NCI-H1105 (cell line): ENCODE measurements at places on chromosomes 1 and 21.
A peak's percentile ranks its signal among the peaks of the same experiment; 100 is the strongest.

GRCh38 chr21:38794978-38795377 is 10.8 kb upstream of the ETS2 start:
- no peak for DNase-seq

- DNase-seq = no peak
Observed at GRCh38 chr1:185345913-185346720, 29.1 kb upstream of the IVNS1ABP start.

- DNase-seq = no peak
Observed at GRCh38 chr1:245099401-245099800, 55.4 kb upstream of the KIF26B start.

GRCh38 chr1:218064426-218064825 is 220.7 kb upstream of the RRP15 start:
- DNase-seq = no peak

DNA sequence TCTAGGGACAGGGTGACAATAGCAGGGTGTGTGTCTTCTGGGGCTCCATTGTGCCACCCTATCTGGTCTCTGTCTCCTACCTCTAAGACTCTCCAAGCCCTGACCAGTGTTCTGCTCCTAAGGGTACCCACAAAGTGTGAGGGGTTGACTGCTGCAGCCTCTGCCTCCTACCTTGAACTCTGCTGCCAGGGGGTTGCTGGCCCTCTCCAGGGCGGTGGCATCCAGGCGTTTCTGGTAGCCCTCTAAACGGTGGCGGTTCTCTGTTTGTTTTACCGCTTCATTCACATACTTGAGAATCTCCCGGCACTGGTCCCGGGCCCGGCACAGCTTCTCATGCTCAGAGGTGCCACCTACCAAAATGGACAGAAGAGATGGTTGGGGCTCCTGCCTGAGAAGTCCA is 24.4 kb downstream of the LRRC71 start:
- DNase-seq = no peak

GRCh38 chr21:39208624-39209333 is 25.5 kb upstream of the PSMG1 start:
- no peak for DNase-seq

DNA sequence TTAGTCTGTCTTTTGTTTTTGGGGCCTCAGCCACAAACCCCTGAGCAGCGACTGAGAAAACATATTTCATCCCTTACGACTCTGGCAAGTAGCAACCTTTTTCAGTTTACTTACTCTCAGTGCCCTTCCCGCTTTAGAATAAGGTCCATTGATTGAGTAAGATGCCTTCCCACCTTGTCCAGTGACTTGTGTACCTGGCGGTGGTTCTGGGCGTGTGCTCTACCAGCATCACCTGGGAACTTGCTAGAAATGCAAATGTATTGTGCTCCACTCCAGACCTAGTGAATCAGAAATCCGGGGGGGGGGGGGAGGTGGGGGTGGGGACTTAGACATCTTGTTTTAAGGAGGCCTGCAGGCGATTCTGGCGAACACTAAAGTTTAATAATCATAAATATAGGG is 72.1 kb downstream of the S1PR1 start:
- no peak for DNase-seq

DNA sequence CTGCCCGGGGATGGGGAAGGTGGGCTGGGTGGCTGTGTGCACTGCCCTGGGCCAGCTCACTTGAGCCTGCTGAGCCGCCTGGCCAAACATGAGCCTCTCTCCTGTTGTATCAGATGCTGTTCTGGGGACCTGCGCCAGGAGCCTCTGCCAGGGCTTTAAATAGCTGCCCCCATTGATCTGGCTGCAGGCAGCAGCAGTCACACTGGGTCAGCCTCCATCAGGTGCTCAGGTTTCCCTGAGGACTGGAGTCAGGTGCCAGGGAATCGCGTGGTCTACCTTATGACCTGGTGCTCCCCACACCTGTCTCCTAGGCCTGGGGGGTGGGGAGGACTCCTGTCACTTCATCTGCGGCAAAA is 700 bp upstream of the CCDC28B start:
- DNase-seq = peak; percentile 51

DNA sequence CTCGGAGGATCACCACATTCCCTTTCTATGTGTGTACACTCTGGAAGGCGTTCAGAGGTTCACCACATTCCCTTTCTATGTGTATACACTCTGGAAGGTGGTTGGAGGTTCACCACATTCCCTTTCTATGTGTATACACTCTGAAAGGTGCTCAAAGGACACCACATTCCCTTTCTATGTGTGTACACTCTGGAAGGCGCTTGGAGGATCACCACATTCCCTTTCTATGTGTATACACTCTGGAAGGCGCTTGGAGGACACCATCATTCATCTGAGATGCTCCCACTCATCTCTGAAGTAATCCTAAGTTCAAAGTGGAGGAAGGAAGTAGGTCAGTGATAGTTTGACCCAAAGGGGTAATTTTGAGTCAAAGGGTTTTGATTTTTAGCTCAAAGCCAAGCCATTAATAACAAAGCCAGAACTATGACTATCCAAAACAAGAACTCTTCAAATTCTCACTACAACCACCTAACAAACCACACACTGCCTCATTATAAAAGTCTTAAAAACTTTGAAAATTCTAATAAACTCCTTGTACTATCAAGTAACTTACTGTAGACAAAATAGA is 32.9 kb downstream of the NRIP1 start:
- DNase-seq = no peak

DNA sequence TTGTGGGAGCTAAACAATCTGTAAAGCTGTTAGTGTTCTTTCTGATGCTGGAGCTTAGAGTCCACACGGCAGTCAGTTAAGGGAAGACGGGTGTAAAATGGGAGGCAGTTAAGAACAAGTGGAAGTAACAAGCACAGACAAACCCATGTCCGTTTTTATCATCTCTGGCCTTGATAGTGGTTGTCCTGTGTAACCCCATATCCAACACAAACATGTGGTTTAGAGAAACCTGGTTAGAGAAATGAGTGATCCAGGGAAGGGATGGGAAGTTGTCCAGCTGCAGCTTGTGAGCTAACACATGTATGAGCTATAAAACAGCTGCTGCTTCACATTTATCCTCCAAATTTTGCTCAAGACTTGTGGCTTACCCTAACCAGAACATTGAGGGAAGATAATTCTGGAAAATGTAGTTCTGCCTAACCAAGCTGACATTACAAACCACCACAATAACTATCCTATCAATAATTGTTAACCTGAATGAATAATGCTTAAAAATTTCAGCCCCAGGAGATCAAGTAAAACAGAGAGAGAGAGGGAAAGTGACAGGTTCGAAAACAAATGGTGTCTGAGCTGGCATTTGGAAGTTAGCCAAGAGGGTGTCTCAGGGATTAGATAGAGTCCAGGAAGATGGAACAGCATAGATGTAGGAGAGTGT is 10.6 kb upstream of the C1orf162 start:
- no peak for DNase-seq

DNA sequence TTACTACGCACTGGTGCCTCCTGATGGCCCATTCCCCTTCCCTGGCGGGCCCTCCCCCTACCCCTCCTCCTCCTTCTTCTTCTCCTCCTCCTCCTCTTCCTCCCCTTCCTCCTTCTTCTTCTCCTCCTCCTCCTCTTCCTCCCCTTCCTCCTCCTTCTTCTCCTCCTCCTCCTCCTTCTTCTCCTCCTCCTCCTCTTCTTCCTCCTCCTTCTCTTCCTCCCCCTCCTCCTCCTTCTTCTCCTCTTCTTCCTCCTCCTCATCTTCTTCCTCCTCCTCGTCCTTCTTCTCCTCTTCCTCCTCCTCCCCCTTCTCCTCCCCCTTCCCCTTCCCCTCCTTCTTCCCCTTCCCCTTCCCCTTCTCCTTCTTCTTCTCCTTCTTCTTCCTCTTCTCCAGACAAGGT is 64.7 kb upstream of the COG2 start:
- no peak for DNase-seq

- no peak for DNase-seq
Observed at GRCh38 chr1:217214551-217214950, 416.3 kb downstream of the GPATCH2 start.
